ENCODE measurements at places on chromosomes 4 and X. TPM values are rescaled to one million over a fixed set of nuclear protein-coding genes. Genes with fewer than 3 reads are reported as not detected.

SHISA3 gene
- not detected for polyA plus RNA-seq

BTC gene
- polyA plus RNA-seq, result not detected

PCDH7 gene
- 0.15 TPM for polyA plus RNA-seq

DMRTC1 gene
- polyA plus RNA-seq, result not detected

UCP1 gene
- not detected for polyA plus RNA-seq

MAGEB10 gene
- polyA plus RNA-seq, result not detected

TMSB15C gene
- 0.30 TPM for polyA plus RNA-seq

TKTL1 gene
- not detected for polyA plus RNA-seq

PRDM8 gene
- polyA plus RNA-seq, result 1.7 TPM

ADGRG2 gene
- polyA plus RNA-seq, result 0.10 TPM

All from GM23248 (cell line).